ENCODE measurements at places on chromosomes 2 and 18.

- no peak for DNase-seq
Observed at GRCh38 chr2:54557601-54558187, 101.6 kb downstream of the SPTBN1 start.

- DNase-seq = no peak
Observed at GRCh38 chr2:151239624-151240023, 22.0 kb downstream of the RBM43 start.

- no peak for DNase-seq
Observed at GRCh38 chr2:232488721-232489300, 1.2 kb upstream of the ECEL1 start.

DNA sequence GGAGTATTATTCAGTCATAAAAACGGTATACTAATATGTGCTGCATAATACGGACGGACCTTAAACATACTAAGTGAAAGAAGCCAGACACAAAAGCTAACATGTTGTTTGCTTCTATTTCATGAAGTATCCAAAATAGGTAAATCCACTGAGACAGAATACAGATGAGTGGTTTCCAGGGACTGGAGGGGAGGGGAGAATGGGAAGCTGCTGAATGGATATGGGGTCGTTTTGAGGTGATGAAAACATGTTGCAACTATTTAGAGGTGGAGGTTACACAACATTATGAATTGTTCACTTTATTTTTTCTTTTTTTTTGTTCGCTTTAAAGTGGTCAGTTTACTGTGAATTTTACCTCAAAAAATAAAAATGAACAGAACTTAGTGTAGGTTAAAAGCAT, 52.9 kb downstream of the RAB10 start:
- DNase-seq = no peak

DNA sequence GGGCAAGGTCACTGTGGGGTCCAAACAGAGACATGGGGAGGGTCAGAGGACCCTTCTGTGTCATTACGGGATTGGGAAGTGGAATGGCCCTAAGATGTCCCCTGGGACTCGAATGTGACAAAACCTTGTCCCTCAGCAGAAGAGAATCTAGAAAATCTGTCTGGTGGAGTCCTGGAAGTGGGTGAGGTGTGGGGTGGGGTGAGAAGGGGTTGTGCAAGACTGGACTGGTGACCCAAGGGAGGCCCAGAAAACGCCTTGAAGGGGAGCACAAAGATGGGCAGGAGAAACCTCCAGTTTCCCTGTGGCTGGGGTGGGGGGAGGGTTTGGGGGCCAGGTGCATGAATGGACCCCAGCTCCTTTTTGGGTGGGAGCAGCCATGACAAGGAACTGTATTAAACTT, 79.6 kb downstream of the TCF7L1 start:
- DNase-seq = no peak
